Immature natural killer cell (primary cell): ENCODE measurements at places on chromosomes 1 and 21. TPM values are rescaled to one million over a fixed set of nuclear protein-coding genes. Genes with fewer than 3 reads are reported as not detected.
A peak's percentile ranks its signal among the peaks of the same experiment; 100 is the strongest.

- peaks cover 28% of the 10 kb centered on the region for H3K27me3 ChIP-seq
- DNase-seq, result no peak
- H3K36me3 ChIP-seq, result peaks cover 4% of the 10 kb centered on the region
- H3K27ac ChIP-seq, result no peak overlapping the region
Observed at GRCh38 chr1:156431366-156431765, 62.4 kb downstream of the RHBG start.

- H3K36me3 ChIP-seq, result no peaks in the 10 kb centered on the region
- H3K27me3 ChIP-seq, result no peaks in the 10 kb centered on the region
- H3K4me3 ChIP-seq, result no peak overlapping the region
- H3K4me1 ChIP-seq, result no peaks in the 10 kb centered on the region
Observed at GRCh38 chr1:228349701-228350171, 56.9 kb downstream of the TRIM11 start.

GRCh38 chr1:247146671-247147070 is 25.1 kb downstream of the ZNF124 start:
- H3K4me3 ChIP-seq, result no peak overlapping the region
- peaks cover 39% of the 10 kb centered on the region for H3K36me3 ChIP-seq
- no peak overlapping the region for H3K27ac ChIP-seq
- H3K4me1 ChIP-seq, result peaks cover 30% of the 10 kb centered on the region
- peaks cover 3% of the 10 kb centered on the region for H3K27me3 ChIP-seq

- DNase-seq, result peak; percentile 49
- peaks cover 5% of the 10 kb centered on the region for H3K27me3 ChIP-seq
- peaks cover 51% of the 10 kb centered on the region for H3K4me1 ChIP-seq
- peak overlapping the region; percentile 66 for H3K4me3 ChIP-seq
- H3K36me3 ChIP-seq, result peaks cover 2% of the 10 kb centered on the region
- H3K27ac ChIP-seq, result peak overlapping the region; percentile 79
Observed at GRCh38 chr21:33936301-33937038, 20.9 kb upstream of the ATP5PO start.

DNA sequence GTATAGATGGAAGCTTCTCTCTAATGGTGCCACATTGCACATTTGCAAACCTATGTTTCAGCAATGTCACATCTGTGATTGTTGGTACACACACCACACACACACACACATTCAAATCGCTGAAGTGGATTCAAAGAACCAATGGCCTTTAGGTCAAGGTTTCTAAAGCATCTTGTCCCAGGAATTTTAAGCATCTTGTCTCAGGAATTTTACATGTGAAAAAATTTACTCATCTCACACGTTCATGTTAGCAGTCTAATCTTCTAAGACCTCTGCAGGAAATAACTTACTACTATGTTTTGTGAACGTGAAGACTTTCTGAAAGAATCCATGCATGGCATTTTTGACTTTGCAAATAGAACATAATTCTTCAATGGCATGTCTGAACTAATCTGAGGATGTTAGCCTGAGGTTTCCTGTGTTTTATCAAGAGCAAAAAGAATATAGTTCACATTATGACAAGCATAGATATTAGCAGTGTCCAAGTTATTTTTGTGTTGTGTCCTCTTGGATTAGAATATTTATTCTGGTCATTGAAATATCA is 125.1 kb downstream of the CYYR1 start:
- H3K27me3 ChIP-seq, result no peaks in the 10 kb centered on the region
- no peak overlapping the region for H3K27ac ChIP-seq
- H3K4me1 ChIP-seq, result no peaks in the 10 kb centered on the region
- DNase-seq, result no peak
- no peaks in the 10 kb centered on the region for H3K36me3 ChIP-seq

DNA sequence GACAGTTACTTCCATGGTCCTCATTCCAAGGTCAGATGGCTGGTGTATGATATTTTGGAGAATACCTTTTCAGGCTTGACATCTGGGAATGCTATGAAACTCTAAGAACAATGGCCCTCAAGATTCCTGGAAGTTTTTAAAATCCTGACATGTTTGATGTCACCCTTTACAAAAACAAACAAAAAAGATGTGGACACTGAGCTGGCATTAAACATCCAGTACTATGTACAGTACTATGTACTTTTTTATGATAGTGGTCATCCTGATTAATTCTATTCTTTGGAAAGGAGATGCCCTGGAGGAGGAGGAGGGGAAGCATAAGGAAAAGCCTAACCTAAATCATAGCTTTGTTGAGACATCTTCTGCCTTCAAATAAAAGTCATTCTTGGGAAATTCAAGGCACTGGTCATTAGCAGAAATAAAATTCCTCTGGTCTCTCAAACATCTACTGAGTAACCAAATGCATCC is 235.4 kb downstream of the HMCN1 start:
- H3K36me3 ChIP-seq, result no peaks in the 10 kb centered on the region
- H3K4me3 ChIP-seq, result no peak overlapping the region
- peaks cover 4% of the 10 kb centered on the region for H3K27me3 ChIP-seq
- DNase-seq, result no peak
- no peaks in the 10 kb centered on the region for H3K4me1 ChIP-seq

- no peak overlapping the region for H3K27ac ChIP-seq
- H3K36me3 ChIP-seq, result peaks cover 26% of the 10 kb centered on the region
- peaks cover 13% of the 10 kb centered on the region for H3K4me1 ChIP-seq
- no peaks in the 10 kb centered on the region for H3K27me3 ChIP-seq
- no peak for DNase-seq
Observed at GRCh38 chr1:165894591-165894990, 67.2 kb downstream of the UCK2 start.

DNA sequence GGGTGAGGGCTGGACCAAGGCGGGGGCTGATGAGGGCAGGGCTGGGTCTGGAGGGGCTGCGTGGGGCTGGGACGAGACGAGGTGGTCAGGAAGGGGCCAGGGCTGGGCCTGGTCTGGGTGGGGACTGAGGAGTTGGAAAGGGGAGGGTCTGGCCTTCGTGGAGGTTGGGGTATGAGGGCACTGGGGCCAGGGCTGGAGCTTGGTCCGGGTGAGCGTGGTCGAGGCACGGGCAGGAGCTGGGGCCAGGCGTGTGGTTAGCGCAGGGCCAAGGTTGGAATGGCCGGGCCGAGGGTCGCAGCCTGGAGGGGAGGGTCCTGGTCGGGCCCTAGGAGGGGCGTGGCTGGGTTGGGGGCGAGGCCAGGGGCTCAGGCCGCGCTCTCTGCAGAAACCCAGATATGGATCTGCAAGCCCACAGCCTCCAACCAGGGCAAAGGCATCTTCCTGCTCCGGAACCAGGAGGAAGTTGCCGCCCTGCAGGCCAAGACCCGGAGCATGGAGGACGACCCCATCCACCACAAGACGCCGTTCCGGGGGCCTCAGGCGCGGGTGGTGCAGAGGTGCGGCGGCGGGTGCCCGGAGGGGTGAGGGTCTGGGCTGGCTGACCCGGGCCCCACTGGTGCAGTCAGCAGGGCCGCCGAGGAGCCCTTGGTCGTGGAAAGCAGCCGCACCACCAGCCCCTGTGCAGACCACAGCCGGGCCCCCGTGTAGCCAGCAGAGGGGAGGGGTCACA is 9.0 kb downstream of the TTLL10 start:
- DNase-seq, result no peak
- no peak overlapping the region for H3K27ac ChIP-seq
- H3K27me3 ChIP-seq, result no peaks in the 10 kb centered on the region

DNA sequence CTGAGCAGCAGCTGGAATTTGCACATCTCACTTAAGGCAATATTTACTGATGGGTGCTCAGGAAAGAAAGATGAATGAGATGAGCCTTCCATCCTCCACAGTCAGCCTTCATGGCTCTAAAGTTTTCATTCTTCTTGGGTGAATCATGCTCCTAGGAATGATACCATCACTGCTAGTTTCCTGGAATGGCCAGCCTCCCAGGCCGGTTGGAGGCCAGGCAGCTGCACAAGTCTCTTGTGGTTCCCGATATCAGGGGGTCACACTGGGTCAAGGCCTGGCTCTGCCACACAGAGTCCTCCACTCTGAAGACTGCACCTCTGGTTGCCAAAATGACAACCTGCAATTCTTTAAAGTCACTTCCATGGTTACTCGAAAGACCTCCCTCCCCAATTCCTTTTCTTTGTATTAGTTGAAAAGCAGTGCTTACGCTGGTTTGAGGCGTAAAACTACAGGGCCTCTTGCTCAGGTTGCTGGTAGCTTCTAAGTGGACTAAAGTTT is 46.2 kb upstream of the PALMD start:
- H3K27me3 ChIP-seq, result no peaks in the 10 kb centered on the region
- no peak overlapping the region for H3K4me3 ChIP-seq
- H3K27ac ChIP-seq, result no peak overlapping the region
- H3K36me3 ChIP-seq, result no peaks in the 10 kb centered on the region
- no peak for DNase-seq

- no peak for DNase-seq
- no peak overlapping the region for H3K4me3 ChIP-seq
- no peaks in the 10 kb centered on the region for H3K36me3 ChIP-seq
- H3K27ac ChIP-seq, result no peak overlapping the region
Observed at GRCh38 chr1:203346060-203346768, 4.7 kb downstream of the FMOD start.

OPTC gene
- polyA plus RNA-seq, result not detected

BCL2L15 gene
- not detected for polyA plus RNA-seq

CDCA8 gene
- polyA plus RNA-seq, result 5.4 TPM

RCSD1 gene
- 129 TPM for polyA plus RNA-seq
